Left kidney (tissue), 8 donors: ENCODE measurements at places on chromosomes 16 and 17. TPM values are rescaled to one million over a fixed set of nuclear protein-coding genes. Genes with fewer than 3 reads are reported as not detected.

- no peak for DNase-seq
Observed at GRCh38 chr16:69787883-69788282, 25.8 kb downstream of the WWP2 start.

The SOST gene
- polyA plus RNA-seq, result 30.9 TPM

The SAMD14 gene
- polyA plus RNA-seq, result 16.1 TPM

DNA sequence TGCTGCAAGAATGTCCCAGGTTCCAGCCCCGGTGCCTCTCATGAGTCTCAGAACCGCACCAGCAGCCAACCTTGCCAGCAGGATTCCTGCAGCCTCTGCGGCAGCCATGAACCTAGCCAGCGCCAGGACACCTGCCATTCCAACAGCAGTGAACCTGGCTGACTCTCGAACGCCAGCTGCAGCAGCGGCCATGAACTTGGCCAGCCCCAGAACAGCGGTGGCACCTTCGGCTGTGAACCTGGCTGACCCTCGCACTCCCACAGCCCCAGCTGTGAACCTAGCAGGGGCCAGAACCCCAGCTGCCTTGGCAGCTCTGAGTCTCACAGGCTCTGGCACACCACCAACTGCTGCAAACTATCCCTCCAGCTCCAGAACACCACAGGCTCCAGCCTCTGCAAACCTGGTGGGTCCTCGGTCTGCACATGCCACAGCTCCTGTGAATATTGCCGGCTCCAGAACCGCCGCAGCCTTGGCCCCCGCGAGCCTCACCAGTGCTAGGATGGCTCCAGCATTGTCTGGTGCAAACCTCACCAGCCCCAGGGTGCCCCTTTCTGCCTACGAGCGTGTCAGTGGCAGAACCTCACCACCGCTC lies 9.8 kb downstream of the ELOB start:
- DNase-seq, result no peak

DNA sequence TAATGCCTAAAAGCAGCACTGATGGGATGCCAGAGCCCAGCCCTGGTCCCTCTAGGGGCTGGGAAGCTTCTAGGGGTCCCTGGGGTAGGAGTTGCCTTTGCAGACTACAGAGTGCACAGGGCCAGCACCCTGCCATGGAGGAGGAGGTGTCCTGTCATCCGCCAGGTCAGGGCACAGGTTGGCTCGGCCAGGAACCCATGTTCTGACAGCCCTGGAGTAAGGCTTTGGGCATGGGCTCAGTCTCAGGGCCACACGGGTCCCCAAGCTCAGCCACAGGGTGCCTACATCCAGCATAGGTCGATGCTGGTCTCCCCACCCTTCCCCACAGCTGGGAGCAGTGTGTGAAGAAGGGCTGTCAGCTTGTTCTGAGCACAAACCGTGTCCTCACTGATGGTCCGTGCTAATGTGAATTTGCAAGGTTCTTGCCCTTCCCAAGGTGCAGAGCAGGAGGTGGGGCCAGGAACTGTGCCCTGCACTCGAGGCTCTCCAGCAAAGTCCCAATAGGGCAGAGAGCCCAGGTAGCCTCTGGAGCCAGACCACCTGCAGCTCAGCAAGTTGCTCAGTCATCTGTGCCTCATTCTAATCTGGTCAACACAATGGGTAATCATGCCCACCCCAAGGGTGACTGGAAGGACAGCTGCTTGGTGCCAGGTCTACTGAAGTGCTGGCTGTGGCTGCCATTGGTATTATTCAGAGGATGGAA lies 72.8 kb downstream of the AMFR start:
- no peak for DNase-seq
